ENCODE measurements at places on chromosomes 13 and 19.

- DNase-seq: peak; percentile 25
Measured at GRCh38 chr13:99617474-99618255, 116.4 kb downstream of the TM9SF2 start.

GRCh38 chr13:82356667-82357410 lies 1525.4 kb downstream of the SLITRK1 start:
- no peak for DNase-seq

DNA sequence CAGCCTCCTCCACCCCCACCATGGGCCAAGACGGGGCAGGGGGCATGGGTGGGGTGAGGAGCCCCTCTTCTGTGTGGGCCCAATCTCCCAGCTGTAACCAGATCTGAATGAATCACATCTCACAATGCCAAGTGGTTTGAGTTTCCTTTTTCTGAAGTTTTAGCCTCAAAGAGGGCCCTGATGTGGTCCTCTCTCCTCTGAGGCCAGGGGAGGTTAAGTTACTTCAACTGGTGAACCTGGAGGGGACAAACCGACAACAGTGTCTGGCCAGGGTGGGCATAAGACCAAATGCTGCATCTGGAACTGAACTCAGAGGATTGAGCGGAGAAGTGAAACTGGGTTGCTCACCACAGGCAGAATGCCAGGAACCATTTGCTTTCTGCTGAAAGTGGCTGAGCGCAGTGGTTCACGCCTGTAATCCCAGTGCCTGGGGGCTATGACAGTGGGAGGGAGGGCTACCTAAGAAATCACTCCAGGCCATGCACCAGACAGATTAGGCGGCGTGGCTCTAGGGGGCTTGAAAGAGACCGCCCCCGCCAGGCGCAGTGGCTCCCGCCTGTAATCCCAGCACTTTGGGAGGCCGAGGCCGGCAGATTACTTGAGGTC lies 15.4 kb upstream of the IRGC start:
- no peak for DNase-seq

- DNase-seq: no peak
Measured at GRCh38 chr19:9883231-9883758, 48.2 kb downstream of the PIN1 start.

GRCh38 chr19:1549332-1549945 lies 18.7 kb downstream of the MEX3D start:
- DNase-seq: no peak

DNA sequence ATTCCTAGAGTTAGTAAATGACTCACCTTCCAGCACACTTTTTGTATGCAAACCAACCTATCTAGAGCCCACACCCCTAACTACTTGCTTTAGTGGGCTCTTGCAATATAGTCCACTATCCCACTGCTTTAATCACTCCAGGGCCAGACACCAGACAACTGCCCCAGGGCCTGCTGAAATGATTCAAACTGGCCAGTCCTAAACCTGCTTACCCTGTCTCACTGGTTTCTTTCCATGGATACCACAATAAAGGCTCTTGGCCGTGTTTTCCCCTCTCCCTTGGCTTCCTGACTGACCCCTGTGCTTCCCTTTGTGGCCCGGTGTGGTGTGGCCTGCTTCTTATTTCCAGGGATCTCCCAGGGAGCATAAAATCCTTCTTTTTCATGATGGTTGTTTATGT lies 14.6 kb downstream of the HS6ST3 start:
- no peak for DNase-seq

DNA sequence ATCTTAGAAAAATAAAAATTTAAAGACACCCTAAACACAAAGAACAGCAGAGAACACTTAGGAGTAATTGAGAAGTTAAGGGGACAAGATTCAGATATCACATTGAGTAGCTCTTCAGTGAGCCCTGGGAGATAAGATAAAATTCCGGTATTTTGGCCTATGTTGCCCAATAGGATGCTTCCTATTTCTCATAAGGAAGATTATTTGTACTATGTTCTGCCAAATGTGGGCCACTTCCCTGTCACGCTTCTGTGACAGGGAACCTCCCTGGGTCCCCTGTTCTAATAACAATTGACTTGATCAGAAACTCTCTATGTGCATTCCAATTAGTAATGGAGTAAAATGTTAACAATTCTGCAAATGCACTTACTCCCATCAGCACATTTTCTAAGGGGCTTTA lies 310.7 kb downstream of the MYO16 start:
- DNase-seq: no peak

DNA sequence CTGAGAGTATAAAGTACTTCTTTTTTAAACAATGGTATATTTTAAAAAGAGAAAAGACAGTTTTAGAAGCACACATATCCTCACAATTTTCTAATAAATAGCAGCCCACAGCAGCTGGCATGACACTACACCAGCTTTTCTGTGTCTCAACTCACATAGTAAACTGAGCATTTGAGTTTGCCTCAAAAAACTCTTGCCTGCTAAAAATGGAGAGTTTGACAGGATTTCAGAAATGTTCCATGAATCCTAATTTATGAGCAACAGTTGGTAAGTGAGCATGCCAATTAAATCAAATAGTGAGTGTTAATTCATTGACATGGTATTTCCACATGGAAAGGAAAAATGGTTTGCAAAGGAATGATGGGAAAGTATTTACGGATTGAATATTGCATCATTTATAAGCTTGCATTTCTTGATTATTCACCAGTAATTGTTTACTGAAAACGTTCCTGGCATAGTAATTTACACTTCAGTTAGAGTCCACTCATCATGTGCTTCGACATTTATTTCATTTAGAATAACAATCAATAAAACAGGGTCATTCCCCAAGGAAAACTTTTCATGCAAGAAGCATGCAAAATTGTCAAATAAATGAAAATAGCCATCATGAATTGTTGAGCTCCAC lies 323.0 kb downstream of the EFNB2 start:
- no peak for DNase-seq

GRCh38 chr19:13887517-13887916 lies 10.6 kb downstream of the NANOS3 start:
- peak; percentile 6 for DNase-seq

GRCh38 chr19:29812881-29813275 lies 1.1 kb downstream of the CCNE1 start:
- DNase-seq: no peak

GRCh38 chr13:40341096-40341471 lies 325.4 kb downstream of the FOXO1 start:
- no peak for DNase-seq

DNA sequence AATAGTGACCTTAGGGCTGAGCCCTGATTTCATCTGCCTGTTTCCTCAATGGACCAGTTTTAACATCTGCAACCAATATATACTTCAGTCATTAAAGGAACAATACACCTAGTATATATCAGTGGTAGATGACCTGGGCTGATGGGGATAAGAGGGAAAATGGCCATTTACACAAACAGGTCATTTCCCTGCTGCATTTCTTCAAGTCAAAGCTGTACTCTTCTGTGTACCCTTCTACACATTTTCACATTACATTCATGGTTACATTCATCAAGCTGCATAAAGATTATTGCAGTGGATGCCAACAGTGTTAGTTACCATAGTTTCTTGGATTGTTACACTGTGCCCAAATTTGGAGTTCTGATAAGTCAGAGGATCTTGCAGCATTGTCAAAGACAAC lies 81.2 kb upstream of the RAP2A start:
- no peak for DNase-seq

DNA sequence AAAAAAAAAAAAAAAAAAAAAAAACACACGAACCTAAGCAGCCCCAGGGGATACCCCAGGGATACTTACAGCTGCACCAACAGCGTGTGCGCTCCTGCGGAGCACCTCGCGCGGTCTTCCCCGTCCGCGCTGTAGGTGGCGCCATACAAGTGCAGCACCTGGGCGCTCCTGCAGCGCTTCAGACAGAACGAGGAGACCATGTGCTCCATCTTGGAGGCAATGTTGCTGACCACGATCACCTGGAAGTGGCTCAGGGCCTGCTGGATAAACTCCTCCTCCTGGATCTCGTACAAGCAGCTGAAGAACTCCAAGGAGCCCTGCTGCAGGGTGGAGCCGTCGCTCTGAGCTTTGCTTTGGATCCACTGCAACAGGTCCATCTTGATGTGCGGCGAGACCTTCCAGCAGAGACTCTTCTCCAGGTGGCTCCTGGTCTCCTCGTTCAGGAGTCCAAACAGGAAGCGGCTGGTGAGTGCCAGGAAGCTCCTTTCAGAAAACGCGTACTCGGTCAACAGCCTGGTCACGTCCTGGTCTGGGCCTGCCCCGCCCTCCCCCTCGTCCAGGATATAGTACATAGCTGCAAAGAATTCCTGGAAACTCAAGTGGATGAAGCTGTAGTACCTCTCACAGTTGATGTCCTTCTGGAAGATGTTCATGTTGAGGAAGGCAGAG lies 14.5 kb downstream of the NLRP12 start:
- no peak for DNase-seq

- peak; percentile 20 for DNase-seq
Measured at GRCh38 chr19:55305983-55306562, 19.1 kb downstream of the TMEM150B start.

DNA sequence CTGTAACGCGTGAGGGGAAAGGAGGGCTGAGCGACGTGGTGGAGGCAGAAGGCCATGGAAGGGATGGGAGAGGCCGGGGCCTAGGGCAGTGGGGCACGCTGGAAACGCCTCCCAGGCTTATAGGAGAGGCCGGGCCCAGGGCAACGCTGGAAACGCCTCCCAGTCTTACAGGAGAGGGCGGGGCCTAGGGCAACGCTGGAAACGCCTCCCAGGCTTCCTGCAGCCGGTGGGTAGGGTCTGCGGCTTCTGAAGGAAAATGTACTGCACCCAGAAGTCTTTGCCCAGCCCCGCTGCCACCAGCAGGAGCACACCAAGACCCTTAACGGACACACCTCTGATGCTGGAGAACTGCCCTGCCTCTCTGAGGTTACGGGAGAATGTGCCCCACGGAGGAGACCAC lies 9.1 kb downstream of the CACTIN start:
- no peak for DNase-seq

DNA sequence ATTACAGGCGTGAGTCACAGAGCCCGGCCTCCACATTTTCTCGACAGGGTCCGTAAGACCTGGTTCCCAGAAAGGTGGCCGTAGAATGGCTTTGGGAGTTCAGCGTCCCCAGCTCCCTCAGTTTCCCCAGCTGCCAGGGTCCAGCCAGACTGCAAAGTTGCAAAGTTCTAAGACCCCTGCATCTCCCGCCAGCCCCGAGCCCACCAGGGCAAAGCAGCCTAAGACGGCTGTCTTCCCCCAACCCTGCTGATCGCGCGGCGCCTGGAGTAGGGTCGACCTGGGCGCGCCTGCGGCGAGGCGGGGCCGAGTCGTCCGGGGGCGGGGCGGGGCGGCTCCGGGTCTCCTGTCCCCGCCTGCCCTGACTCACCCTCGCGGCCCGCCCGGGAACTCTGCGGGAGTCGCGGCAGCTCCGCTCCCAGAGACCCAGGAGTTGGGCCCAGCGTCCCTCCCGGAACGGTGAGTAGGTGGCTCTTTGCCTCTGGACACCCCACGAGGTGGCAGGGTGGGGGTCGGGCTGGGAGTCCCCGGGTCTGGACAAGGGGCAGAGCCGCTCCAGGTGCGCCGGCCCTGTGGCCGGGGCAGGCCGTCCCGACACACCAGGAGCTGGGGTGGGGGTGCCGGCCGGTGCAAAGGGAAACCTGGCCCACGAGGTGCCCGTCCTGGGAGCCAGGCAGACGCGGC lies at the start of gene LRRC8E:
Gene LRRC8E (plus strand): TSS at position 366 of the 681 bp plus-strand sequence. CDS start 7,094 bp downstream, outside the sequence.
- peak; percentile 56 for DNase-seq

DNA sequence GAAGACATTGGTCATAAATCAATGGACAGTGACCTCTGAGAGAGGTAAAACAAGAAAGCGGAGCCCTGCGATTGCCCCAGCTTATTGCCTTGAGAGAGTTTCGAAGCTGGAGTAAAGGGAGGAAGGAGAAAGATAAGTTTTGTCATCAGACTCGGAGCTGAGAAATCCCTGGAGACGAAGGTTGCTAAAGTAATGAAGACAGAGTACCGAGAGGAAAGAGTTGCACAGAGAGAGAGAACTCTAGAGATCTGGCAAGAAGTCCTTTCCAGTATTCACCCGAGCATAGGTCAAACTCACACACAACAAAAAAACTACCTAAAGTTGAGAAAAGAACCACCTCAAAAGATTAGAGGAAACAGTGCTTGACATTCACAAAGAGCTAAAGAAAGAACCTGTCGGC lies 472.0 kb downstream of the DACH1 start:
- no peak for DNase-seq

GRCh38 chr13:114256547-114256946 lies 21.9 kb downstream of the CDC16 start:
- DNase-seq: no peak

DNA sequence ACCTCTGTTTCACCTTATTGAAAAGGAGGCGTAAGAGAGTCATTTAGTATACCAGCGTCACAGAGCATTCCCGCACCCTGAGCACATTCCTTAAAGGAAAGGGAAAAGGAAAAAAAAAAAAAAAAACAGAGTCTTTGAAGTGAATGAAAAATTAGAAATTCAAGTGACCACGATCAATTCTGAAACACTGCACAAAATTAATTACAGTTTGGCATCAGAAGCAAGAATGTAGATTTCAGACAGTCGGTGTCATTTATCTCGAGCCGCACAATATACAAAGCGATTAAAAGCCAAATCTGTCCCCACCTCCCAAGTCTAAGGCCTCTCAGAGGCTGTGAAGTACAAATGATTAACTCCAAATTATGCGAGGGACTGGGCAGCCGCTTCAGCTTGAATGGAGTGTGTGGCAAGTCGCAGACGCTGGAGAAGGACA lies 173.7 kb upstream of the ZNF507 start:
- no peak for DNase-seq

DNA sequence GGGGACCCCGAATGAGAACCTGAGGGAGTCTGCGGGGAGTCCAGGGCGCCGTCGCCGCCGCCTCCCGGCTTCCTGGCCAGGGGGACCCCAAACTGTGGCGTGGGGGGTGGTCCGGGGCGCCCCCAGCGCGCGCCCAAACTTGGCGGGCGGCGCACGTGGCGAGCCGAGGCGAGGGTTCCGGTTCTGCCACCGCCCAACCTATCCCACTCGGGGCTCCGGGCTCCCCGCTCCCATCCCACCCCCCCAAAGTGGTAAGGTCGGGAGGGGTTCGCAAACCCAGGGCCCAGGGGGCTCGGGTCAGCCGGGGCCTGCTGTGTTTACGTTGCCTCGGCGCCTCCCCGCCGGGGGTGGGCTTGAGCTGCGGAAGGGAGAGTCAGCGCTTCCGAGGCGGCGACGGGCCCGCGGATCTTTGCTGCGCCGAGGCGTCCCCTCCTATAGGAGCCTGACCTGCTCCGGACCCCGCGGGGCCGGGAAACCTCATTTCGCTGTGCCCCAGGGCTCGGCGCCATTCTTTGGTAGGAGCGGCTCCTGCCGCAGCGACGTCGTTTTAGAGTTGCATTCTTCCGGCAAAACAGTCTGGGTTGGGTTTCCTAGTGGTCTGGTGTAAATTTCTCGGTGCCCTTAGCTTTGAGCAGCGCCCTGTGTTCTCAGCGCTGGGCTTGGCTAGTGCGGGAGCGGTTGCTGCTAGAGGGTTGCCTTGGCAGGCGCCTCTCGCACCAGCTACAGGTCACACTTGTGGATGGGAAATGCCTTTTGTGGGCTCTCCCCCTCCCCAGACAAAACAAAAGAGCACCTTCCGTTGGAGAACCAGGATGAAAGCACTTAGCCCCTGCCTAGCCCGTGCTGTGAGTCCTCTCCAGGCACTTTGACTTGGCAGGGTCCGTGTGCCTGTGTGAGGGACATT lies 1.2 kb downstream of the DAZAP1 start:
- DNase-seq: peak; percentile 30

Data from RCC 7860 (cell line).